GDM1 (cell line): ENCODE measurements at places on chromosomes 3 and 15.

GRCh38 chr3:43212914-43213611, 73.3 kb upstream of the SNRK start:
- no peak for DNase-seq

GRCh38 chr3:48042071-48042760, 26.0 kb upstream of the MAP4 start:
- no peak for DNase-seq

DNA sequence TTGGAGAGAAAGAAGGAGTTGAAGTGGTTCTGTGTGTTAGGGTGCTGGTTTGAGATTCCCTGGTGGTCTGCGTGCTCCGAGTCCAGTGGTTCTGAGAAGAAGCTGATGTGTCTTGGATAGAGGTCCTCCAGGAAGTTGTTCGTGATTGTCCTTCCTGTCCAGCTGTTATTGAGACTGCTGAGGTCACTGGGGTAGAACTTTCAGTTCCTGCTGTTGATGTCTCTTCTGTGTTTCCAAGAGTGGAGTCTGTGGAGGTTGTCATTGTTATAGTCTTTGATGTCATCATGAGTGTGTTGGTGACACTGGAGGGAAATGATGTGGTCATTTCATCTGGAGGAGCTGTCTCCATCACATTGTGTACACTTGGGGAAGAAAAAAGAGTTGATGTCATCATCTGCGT, 20.8 kb downstream of the MUC4 start:
- no peak for DNase-seq

DNA sequence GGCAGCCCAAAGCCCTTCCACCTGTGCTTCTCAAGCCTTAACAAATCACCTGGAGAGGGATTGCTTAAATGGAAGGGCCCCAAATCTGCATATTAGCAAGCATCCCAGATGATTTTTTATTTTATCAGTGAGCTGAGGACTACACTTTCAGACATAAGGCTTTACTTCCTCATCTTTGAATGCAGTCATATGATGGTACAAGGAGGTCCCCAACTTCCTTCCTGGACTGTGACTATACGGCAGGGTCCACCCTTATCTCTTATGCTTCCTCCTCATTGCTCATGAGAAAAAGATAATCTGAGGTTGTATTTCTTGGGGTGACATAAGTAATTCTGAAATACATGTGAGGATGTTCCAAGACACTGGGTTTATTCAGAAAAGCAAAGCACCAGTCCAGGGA, 13.7 kb upstream of the HEG1 start:
- no peak for DNase-seq

GRCh38 chr15:60519218-60519617, 40.3 kb upstream of the ICE2 start:
- no peak for DNase-seq

GRCh38 chr3:155941354-155941753, 70.9 kb downstream of the GMPS start:
- no peak for DNase-seq

DNA sequence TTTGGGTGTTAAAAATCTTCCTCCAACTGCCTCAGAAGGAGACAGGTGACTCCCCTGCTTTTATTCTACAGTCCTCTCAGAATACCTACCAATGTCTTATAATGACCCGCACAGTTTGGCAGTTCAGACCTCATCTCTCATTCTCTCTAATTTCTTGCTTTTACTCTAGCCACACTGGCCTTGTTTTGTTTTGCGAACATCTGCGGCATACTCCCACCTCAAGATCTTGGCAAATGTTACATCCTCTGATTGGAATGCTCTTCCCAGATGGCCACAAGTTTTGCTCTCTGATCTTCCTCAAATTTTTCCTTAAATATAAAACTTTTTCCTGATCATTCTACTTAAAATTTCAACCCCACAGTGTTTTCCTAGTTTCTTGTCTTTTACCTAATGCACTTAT, 94.1 kb downstream of the PLSCR2 start:
- no peak for DNase-seq

- no peak for DNase-seq
Measured at GRCh38 chr3:52483577-52484381, 11.4 kb upstream of the STAB1 start.

DNA sequence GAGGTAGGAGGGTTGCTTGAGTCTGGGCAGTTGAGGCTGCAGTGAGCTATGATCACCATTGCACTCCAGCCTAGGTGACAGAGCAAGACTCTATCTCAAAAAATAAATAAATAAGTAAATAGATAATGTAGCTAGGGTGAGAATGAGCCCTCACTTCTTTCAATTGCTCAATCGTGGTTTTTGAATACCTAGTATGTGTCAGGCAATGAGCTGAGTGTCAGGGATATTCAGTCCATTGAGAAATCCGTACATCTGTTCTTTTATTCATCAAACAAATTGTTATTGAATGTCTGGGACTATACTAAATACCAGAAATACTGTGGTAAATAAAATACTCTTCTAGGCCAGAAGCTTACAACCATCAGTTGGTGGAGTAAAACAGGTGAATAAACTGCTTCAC, 6.2 kb upstream of the ZNF148 start:
- DNase-seq: no peak

DNA sequence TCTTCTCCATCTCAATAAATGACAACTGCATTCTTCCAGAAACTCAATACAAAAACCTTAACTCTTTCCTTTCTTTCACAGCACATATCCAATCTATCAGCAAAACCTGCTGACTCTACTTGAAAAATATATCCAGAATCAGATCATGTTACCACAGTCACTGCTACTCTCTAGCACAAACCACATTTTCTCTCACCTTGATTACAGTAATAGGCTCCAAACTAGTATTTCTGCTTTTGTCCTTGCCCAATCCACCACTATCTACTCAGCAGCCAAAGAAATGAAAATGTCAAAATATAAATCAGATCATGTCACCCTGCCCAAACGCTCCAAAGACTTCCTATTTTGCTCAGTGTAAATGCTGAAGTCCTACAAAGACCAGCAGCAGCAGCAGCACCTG, 15.2 kb downstream of the TMCC1 start:
- DNase-seq: no peak

GRCh38 chr3:60220768-60221167, 1030.5 kb downstream of the FHIT start:
- DNase-seq: no peak

- no peak for DNase-seq
Measured at GRCh38 chr3:100682854-100683760, 26.2 kb upstream of the TFG start.

GRCh38 chr3:81761904-81762580, 597 bp upstream of the GBE1 start:
- DNase-seq: no peak

- DNase-seq: peak; percentile 53
Measured at GRCh38 chr15:41936649-41937567, 35.4 kb downstream of the EHD4 start.

- DNase-seq: no peak
Measured at GRCh38 chr3:37825744-37826400, 35.8 kb upstream of the CTDSPL start.

DNA sequence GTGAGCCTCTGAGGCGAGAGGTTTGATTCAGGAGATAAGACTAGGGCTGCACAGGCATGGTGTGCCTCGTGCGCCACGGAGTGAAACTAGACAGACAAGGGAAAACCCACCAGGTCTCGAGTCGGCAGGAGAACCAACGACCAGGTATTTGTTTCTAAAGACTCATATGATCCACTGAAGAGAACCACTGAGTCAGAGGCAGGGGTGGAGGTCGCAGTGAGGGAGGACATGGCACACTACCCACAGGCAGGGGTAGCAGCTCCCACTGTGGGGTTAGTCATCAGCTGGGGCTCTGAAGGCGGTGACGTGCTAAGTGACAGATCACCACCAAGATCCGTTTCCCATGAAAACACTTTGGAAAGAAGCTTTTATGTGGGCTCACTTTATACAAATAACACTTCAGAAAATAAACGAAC, 45.7 kb downstream of the CHSY1 start:
- no peak for DNase-seq

- DNase-seq: no peak
Measured at GRCh38 chr3:61530355-61530754, 31.0 kb upstream of the PTPRG start.

DNA sequence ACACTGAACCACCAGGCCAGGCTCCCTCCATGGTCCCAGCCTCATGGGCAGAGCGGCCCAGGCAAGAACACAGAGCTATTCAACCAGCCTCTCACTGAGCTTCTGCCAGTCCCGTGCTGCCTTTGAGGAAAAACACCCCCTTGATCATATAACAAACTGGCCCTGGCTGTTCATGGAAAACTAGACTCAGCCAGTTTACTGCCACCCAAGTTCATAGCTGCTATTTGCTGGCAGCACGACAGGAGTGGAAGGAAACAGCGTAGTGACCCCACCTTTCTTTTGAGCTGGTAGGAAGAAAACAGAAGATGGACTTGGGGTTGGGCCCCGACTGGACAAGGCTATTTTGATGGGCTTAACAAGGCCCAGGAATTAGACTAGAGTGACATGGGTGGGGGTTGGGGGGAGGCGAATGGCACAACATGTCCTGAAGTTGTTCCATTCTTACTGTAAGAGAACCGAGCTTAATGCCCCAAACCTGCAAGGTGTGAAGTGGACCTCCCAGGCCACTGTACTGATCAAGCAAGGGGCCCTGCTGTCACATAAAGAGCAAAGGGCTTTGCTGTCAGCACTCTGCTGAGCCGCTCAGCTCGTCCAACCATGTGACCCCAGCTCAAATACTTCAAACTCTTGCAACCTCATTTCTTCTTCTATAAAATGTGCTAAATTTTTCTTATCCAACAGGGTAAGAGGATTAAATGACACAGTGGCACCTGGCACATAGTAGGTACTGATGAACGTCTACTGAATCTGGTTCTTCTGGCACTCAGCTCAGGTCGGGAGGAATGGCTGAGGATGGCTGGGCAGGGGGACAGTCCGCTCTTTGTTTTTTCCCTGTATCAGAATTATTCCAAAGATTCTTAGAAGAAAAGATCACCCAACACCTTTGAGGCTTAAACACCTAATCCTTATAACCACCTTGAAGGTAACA, 1.6 kb downstream of the FBXL22 start:
- no peak for DNase-seq

DNA sequence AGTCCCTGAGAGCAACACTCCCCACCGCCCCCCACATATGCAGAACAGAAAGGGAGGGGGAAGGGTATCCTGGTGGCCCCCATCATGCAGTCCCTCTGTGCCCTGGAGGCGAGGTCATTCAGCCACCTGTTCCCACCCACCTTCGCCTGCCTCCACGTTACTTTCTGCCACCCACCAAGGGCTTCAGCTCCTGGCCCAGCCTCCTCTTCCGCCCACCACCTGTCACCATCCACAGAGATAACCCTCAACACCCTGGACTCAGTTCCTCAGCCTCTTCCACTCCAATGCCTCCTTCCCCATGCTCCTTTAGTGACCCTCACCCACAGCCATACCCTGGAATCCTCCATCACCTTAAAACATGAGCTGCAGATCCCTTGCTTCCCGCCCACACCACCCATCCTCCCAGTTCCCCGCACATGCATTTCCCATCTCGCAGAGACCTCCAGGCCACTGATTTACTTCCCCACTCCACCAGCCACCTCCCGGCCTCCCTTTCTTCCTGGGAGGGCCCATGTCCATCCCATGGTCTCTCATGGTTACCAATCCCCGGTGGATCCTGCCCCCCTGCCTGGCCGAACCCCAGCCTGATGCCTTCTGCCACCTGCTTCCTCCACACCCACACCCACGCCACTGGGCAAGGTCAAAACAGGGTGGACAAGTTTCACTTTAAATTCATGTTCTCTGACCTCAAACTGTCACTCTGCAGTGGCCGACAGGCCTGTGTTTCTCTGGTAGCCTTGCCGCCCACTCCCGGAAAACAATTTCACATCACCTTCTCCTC, 18.2 kb downstream of the HOMER2 start:
- DNase-seq: no peak

DNA sequence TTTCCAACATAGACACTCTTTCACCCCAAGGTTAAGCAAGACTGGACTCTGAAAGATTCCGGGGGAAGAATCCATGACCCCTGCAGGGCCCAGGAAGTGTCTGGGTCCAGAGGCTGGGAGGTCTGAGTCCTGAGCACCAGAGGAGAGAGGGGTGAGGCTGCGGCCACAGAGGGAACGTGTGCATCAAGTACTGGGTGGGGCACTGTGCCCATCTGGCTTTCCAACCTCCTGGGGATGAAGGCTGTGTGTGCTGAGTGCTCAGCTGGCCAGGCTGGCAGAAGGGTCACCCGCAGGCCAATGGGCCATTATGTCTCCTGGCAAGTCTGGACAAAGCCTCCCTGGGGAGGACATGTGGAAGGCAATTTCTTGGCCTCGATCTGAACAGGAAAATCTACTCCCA, 3.3 kb downstream of the CHRNA3 start:
- no peak for DNase-seq

DNA sequence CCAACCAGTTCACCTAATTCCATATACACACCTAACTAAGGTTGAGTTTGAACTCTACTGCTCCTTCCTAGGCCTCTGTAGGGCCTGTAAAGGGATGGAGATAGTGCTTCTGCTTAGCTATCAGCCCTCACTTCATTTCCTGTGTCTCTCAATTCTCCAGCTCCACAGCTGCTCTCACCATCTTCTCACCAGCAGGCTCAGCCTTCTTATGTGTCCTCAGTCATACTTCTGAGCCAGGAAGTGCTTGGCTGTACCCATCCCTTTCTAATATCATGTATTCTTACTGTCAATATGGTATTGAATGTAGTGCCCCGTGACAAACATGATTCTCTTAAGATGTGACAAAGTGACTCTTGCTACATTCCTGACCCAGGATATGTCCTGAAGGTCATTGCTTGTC, 116.9 kb downstream of the SLC9A9 start:
- DNase-seq: no peak

GRCh38 chr3:50237754-50238548, 1.9 kb downstream of the GNAI2 start:
- peak; percentile 80 for DNase-seq

DNA sequence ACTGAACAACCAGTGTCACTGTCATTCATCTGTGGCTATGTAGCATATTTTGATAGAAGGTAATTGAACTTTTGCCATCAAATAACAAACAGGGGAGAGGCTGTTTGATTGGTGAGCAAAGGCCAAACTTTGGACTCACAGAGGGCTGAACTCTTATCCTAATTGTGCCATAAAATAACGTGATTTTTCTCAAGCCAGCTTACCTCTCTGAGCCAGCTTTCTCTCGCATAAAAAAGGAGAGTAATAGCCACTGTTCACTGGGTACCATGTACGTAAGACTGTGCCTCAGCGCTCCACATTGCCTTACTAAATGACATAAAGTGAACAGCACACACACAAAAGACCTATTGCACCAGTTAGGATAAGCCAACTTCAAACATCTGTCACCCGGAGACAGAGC, 216.9 kb downstream of the LRTM1 start:
- DNase-seq: no peak

- no peak for DNase-seq
Measured at GRCh38 chr15:72486144-72486543, 12.0 kb downstream of the ARIH1 start.

GRCh38 chr3:87563712-87564111, 287.3 kb upstream of the POU1F1 start:
- no peak for DNase-seq

DNA sequence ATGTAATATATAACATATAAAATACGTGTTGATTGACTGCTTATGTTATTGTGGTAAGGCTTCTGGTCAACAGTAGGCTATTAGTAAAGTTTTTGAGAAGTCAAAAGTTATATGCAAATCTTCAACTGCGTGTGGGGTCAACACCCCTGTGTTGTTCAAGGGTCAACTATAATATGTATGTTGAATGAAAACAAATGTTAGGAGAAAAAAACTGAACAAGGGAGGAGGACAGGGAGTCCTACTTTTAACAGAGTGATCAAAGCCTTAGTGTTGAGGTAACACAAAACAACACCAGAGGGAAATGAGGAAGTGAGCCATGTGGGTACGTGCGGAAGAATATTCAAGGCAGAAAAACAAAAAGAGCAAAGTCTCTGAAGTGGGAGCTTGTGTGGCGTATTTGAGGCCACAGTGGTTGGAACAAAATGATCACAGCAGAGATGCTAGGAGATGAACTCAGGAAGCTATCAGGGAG, 62.5 kb downstream of the SFMBT1 start:
- peak; percentile 51 for DNase-seq
